SK-N-SH treated with all-trans-retinoic acid at 6 μM for 48 hours (cell line): ENCODE measurements at places on chromosomes 12 and 14.
A peak's percentile ranks its signal among the peaks of the same experiment; 100 is the strongest.

- no peak for ATAC-seq
These were observed 18.2 kb downstream of the RTN1 start for GRCh38 chr14:59852350-59852749.

DNA sequence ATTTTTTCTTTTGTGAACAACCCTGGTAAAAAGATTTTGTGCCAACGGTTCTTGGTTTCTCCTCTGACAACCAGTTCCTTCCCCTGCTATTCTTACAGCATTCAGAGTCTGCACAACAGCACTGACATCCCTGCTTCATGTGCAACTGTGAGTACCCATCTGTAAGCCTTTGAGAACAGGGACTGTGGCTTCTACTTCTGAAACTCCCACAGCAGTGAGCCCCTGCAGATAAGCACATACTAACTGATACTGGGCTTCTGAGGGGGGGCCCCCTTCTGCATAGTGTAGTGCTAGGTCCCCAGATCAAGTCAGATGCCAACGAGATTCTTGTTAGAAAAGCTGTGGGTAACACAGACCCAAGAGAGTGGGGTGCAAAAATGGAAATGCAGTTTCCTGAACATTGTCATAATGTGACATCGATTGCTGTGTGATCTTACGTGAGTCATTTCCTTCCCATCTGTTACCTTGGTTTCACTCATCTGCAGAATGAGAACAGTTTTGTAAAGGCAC is 11.1 kb upstream of the NINJ2 start:
- no peak for ATAC-seq

- no peak for ATAC-seq
These were observed 130.8 kb downstream of the LMNTD1 start for GRCh38 chr12:25422241-25422640.

- no peak for ATAC-seq
These were observed 3.9 kb downstream of the MARCHF9 start for GRCh38 chr12:57758552-57759359.

DNA sequence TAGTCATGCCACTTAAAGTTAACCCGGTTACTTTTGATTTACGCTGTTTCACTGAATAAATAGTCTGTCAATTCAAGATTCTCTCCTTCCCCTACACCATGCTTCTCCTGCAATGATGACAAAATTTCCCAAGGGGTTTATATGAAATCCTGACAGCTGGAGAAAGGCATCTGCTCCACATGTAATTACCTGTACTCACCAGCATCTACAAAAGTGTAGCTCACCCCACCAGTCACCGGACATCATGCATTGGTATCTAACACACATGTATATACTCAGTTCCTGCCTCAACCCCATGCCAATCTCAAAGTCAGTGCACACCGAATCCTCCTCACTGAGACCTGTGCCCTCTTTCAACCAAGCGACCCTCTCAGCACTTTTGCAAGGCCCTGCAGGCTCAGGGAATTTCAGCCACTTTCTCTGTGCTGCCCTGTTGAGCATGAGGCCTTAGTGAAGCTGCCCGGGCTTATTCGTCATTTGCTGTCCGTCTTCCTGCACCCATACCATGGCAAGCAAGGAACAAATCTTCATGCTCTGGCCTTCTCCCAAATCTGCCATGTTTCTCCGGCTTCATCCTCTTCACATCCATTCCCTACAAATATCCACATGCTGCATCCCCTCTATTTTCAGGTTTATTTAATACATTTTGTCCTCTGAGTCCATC is 131.6 kb downstream of the SEC23A start:
- no peak for ATAC-seq

- ATAC-seq: no peak
These were observed 264.6 kb downstream of the NUAK1 start for GRCh38 chr12:105874121-105874520.

- 0 out of 3 replicates have a peak, but pooled peaks have one; percentile 33 for ATAC-seq
These were observed 20.5 kb downstream of the SOAT2 start for GRCh38 chr12:53123578-53124351.

DNA sequence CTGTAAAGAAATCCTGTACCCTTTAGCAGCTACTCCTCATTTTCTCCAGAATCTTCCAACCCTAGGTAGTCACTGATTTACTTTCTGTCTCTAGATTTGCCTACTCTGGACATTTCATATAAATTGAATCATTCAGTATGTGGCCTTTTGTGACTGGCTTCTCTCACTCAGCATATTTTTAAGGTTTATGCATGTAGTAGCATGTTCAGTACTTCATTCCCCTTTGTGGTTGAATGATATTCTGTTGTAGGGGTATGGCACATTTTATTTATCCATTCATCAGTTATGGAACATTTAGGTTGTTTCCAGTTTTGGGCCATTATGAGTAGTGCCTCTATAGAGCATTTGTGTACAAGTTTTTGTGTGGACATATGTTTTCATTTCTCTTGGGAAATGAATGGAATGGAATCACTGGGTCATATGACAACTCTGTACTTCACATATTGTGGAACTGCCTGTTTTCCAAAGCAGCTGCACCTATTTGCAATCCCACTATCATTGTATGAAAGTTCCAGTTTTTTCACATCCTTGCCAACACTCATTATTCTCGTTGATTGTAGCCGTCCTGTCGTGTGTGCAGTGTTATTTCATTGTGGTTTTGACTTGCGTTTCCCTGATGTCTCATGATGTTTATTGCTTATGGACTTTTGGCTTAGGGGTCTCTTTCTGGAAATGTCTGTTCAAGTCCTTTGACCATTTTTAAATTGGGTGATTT is 57.2 kb downstream of the ATF7IP start:
- no peak for ATAC-seq

DNA sequence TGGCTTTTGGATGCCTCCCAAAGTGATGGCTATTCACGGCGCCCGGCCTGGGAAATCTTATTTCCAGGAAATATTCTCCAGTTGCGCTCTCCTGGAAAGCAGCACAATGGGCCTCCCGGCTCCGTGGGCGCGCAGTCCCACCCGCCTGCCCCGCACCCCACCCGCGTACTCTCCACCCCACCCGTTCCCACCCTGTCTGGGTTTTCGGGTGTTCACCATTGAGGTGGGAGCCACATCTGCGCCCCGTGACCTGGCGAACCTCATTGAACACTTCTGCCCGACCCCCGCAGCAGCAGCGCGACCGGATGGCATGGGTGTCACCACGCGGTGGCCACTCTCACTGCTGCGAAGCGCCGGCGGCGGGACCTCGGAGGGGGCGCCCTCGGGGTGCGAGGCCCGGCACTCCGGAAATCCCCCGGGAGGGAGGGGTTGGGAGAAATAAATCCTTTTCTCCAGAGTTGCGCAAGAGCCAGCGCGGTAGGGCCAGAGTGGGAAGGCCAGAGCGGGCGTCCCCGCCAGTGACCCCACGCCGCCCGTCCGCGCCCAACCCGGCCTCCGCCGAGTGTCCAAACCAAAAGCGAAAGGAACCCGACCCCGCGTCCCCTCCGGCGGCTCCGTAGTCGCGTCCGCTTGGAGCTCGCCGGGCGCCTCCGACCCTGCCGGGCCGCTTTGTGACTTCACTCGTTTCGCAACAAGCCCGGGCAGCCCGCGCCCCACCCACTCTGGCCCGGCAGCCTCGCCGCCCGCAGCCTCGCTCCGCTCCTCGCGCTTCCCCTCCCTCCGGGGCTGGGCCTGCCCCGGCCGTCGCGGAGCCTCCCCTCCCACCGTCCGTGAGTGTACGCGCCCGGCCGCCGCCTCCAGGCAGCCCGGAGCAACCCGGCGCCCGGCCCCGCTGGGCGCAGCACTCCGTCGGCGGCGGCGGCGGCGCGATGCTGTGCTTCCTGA is at the start of gene DRAM1:
TSS of gene DRAM1 (plus strand) at position 720 of the 945 bp plus-strand sequence. CDS start at position 930, 210 bp downstream.
- ATAC-seq: peak; percentile 95

- ATAC-seq: no peak
These were observed 33.6 kb upstream of the COX6A1 start for GRCh38 chr12:120404271-120404670.

DNA sequence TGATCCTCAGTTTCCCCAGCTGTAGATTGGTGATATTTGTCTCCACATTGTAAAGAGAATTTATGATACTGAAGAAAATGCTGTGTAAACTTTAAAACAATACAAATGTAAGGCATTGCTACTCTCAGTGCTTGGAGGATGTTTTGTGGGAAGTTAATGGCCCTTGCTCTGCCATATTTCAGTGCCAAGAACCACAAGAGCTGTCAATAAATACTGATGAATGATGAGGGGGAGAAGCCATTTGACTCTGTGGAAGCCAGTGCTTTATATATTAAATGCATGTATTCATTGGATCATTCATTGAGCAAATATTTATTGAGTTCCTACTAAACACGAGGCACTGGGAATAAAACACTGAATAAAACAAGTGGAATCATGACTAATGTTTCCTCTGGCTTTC is 30.8 kb downstream of the CACNA1C start:
- no peak for ATAC-seq

DNA sequence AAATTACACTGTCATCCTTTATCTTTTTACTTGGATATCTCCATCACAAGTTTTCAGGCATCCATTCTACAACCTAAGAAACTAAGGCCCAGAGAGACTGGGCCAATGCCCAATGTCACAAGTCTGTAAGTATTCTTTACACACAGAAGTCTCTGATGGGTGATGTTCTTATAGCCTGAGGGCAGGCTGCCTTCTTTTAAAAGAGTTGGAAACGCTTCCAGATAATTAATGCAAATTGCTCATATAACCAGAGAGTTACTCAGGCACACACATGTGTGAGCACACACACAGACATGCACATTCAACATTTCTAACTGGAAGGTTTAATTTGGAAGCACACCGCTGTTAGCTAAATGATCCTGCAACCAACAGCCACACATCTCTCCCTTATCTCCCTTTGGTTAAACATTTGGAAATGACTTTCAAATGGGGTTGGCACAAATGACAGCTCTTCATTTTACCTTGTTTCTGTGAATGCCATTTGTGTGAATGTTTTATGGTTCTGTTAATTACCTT is 160.8 kb upstream of the TMPO start:
- ATAC-seq: no peak

DNA sequence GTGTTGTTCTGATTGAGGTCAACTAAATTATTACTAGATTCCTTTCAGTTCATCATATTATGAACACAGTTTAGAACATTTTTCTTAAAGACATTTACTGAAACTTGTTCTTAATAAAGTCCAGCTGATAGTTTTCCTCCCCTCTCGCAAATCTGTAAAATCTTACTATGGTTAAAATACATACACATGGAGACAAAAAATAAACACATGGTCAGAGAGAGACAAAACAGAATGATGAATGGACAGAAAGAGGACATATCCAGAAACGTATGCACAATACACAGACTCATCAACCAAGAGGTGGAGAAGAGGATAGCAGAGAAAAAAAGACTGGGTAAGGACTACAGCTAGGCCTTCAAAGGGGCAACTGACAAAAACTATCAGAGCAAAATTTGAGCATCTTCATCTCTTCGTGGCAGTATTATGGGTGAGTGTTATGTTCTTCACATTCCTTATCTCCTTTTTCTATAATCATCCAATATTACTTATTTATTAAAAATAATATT is 38.4 kb downstream of the EEA1 start:
- ATAC-seq: no peak

DNA sequence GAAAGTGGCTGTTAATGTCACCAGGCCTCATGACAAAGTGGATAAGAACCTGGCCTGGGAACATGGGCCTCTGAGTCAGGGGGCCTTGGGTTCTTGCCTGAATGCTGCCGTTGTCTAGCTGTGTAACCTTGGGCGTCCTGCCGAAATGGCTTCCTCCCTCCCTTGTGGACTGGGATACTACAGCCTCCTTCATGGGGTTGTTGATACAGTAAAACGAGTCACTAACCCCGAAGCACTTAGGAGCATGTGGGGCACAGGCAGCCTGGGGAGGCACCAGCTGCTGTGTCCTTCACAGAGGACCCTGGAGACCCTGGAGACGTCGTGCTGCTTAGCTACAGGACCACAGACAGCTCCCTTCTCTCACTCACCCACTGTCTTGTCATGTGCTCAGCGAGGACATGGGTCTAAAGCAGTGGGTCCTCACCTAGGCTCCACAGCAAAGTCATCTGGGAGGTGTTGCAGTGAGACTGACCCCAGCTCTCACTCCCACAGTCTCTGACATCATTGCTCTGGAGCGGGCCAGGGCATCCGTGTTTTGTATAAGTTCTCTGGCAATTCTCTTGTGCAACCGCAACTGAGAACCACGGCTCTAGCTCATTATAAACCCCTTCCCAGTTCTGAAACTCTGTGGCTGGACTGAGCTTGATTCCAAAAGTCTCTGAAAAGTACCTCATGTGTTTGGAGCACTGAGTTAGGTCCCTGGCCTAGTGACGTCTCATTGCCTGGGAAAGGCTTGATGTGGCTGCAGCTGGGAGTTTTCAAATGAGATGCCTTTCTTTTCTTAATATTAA is 42.1 kb downstream of the SERPINA3 start:
- ATAC-seq: no peak

- peak; percentile 62 for ATAC-seq
These were observed 64.1 kb downstream of the KIF26A start for GRCh38 chr14:104202259-104203070.
